ENCODE measurements at places on chromosomes 2 and 18. TPM values are rescaled to one million over a fixed set of nuclear protein-coding genes. Genes with fewer than 3 reads are reported as not detected.
A peak's percentile ranks its signal among the peaks of the same experiment; 100 is the strongest.

MC5R gene
- not detected for total RNA-seq

CFAP221 gene
- total RNA-seq: 0.69 TPM

SAG gene
- total RNA-seq: not detected

GRCh38 chr18:79523736-79524180, 128.0 kb downstream of the NFATC1 start:
- DNase-seq: no peak
- H3K4me3 ChIP-seq: no peak overlapping the region
- no peak overlapping the region for H3K27ac ChIP-seq
- H3K36me3 ChIP-seq: peaks cover 14% of the 10 kb centered on the region
- no peaks in the 10 kb centered on the region for H3K27me3 ChIP-seq
- H3K4me1 ChIP-seq: peaks cover 30% of the 10 kb centered on the region

DNA sequence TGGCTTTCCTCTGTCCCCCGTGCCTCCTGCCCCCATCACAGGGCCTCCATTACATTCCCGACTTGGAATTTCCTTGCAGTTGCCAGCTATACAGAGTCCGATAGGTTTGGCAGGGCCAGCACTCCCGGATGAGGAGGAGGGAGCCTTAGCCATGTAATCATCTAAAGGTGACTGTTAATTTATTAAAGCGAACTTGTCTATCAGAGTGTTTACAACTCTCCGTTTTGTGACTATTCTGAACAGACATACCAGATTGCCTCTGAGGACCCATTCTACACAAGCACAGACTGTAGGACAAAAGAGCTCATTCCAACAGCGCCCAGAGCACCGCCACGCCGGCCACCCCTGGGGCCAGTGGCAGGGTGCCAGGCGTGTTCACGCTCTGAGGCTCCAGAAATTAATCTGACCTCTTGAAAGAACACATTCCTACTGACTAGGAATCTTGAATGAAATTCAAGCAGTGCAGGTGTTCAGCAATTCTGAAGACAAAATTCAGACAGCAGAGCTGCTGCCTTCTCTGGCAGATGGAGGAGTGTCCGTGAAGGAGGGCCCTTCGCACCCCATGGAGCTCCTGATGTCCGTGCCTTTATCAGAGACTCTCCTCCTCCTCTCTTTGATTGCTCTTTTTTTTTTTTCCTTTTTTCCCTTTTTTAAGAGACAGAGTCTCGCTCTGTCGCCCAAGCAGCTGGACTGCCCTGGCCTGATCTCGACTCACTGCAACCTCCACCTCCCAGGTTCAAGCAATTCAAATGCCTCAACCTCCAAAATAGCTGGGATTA, 58.1 kb upstream of the RALBP1 start:
- no peaks in the 10 kb centered on the region for H3K36me3 ChIP-seq
- H3K4me1 ChIP-seq: no peaks in the 10 kb centered on the region
- peak overlapping the region; percentile 23 for H3K4me3 ChIP-seq
- H3K27ac ChIP-seq: peak overlapping the region; percentile 23

GRCh38 chr18:48961547-48961946, 10.8 kb upstream of the SMAD7 start:
- DNase-seq: no peak
- H3K27ac ChIP-seq: no peak overlapping the region
- no peaks in the 10 kb centered on the region for H3K4me1 ChIP-seq
- H3K4me3 ChIP-seq: no peak overlapping the region
- no peaks in the 10 kb centered on the region for H3K36me3 ChIP-seq
- H3K27me3 ChIP-seq: no peaks in the 10 kb centered on the region

- H3K4me1 ChIP-seq: peaks cover 42% of the 10 kb centered on the region
- H3K27me3 ChIP-seq: no peaks in the 10 kb centered on the region
- no peak overlapping the region for H3K4me3 ChIP-seq
- no peaks in the 10 kb centered on the region for H3K36me3 ChIP-seq
- DNase-seq: no peak
Measured at GRCh38 chr2:197889041-197889440, 84.6 kb downstream of the PLCL1 start.

DNA sequence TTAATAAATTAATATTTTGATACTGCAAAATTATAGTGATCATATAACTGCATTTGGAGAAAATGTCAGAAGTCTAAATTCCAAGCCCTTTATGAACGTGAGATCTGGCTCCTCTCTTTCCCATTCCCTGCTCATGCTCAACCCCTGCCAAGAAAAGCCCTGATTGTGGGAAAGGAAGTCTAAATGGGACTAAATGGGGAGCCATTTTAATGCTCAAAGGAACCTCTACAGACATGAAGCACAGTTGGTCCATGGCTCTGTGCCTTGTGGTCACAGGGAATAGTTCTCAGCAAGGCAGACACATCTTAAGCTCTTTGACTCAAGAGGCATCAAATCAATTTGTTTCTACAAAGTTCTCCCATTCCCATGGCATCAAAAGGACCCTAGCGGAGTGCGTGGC, 29.3 kb upstream of the INSIG2 start:
- DNase-seq: no peak
- H3K36me3 ChIP-seq: no peaks in the 10 kb centered on the region
- no peak overlapping the region for H3K27ac ChIP-seq
- H3K4me1 ChIP-seq: no peaks in the 10 kb centered on the region

- no peak overlapping the region for H3K4me3 ChIP-seq
- H3K4me1 ChIP-seq: no peaks in the 10 kb centered on the region
- no peaks in the 10 kb centered on the region for H3K36me3 ChIP-seq
- H3K27me3 ChIP-seq: no peaks in the 10 kb centered on the region
- DNase-seq: no peak
- no peak overlapping the region for H3K27ac ChIP-seq
Measured at GRCh38 chr2:33786881-33787280, 187.8 kb upstream of the FAM98A start.

DNA sequence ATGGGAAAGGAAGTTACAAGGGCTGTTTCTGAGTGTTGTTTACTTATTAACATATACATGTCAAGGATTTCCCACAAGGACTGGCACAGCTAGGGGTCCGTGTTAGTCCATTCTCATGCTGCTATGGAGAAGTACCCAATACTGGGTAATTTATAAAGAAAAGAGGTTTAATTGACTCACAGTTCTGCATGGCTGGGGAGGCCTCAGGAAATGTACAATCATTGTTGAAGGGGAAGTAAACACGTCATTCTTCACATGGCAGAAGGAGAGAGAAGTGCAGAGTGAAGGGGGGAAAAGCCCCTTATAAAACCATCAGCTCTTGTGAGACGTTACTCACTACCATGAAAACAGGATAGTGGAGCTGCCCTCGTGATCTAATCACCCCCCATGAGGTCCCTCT, 128.9 kb upstream of the CELF4 start:
- no peak overlapping the region for H3K4me3 ChIP-seq
- no peaks in the 10 kb centered on the region for H3K36me3 ChIP-seq
- DNase-seq: no peak

DNA sequence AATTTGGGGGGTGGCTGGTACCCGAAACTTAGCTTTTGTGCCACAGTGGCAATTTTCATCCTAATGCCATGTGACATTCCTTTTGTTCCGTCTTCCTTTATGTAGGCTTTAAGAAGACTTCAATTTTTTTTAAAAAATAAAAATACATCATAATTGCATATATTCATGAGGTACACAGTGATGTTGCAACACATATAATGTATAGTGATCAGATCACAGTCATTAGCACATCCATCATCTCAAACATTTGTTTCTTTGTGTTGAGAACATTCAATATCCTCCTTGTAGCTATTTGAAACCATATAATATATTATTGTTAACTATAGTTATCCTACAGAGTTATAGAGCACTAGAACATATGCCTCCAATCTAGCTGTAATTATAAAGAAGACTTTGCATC, 6.0 kb upstream of the CLIP4 start:
- no peaks in the 10 kb centered on the region for H3K36me3 ChIP-seq
- H3K4me3 ChIP-seq: no peak overlapping the region
- no peak overlapping the region for H3K27ac ChIP-seq
- H3K27me3 ChIP-seq: no peaks in the 10 kb centered on the region

DNA sequence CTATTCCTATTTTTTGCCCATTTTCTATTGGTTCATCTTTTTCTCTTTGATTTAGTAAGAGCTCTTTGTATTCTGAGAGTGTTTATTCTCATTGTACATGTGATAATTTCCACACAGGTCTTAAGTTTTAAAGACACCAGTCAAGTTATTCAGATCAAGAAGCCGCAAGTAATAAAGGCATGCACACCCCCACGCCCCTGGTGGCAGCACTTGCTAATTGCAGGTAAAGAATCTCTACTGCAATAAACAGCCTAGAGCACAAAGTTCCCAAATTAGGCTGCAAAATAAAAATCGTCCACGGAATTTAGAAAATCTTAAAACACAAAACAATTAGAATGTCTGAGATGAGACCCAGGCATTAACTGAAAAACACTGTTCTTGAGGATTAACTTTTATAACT, 45.2 kb downstream of the ST3GAL5 start:
- H3K36me3 ChIP-seq: no peaks in the 10 kb centered on the region
- no peak overlapping the region for H3K27ac ChIP-seq
